Effector CD8-positive, alpha-beta T cell (primary cell): ENCODE measurements at places on chromosomes 16 and 17.

- no peak for DNase-seq
Measured at GRCh38 chr17:40363111-40363827, 1.3 kb downstream of the GJD3 start.

DNA sequence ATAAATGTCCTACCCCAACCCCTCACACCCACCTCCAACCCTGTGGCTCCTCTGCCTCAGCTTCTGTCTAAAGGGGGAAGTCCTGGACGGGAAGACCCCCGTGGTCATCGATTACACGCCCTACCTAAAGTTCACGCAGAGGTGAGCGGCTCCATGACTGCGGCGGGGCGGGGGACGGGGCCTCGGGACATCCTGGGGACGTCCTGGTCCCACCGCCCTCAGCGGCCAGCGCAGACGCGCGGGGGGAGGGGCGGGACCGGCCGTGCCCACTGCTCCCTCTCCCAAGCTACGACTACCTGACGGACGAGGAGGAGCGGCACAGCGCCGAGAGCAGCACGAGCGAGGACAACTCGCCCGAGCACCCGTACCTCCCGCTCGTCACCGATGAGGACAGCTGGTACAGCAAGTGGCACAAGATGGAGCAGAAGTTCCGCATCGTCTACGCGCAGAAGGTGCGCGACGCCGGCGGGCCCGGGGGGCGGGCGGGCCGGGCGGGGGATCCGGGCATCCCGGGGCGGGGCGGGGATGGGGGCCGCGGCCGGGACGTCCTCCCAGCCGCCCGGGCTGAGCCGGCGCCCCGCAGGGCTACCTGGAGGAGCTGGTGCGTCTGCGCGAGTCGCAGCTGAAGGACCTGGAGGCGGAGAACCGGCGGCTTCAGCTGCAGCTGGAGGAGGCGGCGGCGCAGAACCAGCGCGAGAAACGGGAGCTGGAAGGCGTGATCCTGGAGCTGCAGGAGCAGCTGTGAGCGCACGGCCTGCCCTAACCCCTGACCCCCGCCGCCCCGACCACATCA is 6.7 kb downstream of the RUNDC3A start:
- no peak for DNase-seq

- DNase-seq, result no peak
Measured at GRCh38 chr16:70250748-70251628, 752 bp downstream of the EXOSC6 start.

DNA sequence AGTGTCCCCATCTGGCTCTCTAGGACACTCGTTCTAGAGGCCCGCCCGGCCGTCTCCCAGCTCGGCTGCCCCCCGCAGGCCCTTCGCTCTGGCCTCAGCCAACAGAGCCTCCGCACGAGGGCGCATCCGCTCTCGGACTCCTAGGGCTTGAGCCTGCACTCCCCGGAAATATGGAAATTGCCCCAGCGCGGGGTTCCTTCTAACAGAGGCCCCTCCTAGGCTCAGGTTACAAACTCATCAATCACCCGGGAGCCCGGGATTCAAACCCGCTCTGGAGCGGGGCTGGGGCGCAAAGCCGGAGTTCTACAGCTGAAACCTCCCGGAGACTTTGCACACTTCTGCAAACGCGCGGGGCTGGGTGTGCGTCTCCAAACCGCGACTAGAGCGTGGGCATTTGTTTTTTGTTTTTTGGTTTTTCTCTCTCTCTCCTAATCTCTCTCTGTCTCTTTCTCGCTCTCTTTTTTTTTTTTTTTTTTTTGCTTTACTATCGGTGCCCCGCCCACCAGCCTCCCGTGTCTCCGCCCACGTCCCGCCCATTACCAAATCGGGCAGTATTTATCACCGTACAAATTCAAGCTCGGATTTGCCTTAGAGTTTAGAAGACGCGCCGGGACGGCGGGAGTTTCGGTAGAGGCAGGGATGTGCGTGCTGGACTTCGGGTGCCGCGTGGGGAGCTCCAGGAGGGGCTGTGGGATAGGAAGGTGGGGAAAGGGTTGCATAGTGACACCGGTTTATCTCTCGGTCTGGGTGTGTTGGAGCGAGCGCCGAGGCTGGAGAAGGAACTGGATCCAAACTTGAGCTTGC is 2.4 kb upstream of the FOXL1 start:
- no peak for DNase-seq

- no peak for DNase-seq
Measured at GRCh38 chr17:69228018-69228417, 606 bp downstream of the ABCA10 start.

DNA sequence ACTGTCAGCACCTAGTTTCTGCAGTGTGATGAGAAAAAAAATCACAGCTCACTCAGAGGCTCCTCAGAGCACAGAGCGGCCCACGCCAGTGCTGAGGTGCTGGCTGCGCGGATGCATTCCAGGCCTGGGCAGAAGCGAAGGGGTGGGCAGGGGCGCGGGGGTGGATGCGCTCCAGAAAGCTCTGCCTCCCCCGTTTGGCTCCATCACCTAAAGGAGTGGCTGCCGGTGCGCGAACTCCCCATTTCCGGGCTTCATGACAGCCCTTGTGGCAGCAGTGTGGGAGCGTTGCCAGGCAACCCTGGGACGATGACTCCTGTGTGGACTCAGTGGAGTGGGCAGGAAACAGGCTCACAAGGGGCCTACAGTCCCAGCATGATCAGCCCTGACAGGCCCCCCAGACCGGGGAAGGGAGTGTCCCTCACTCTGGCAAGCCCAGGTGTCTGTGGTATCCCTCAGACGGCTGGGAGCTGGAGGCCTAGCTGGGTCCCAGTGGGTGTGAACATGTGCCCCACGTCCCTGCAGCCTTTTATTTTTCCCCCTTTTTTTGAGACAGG is 32.8 kb upstream of the NUDT16L1 start:
- peak; percentile 66 for DNase-seq

- DNase-seq, result peak; percentile 79
Measured at GRCh38 chr17:82320956-82321927, 3.8 kb upstream of the CD7 start.

DNA sequence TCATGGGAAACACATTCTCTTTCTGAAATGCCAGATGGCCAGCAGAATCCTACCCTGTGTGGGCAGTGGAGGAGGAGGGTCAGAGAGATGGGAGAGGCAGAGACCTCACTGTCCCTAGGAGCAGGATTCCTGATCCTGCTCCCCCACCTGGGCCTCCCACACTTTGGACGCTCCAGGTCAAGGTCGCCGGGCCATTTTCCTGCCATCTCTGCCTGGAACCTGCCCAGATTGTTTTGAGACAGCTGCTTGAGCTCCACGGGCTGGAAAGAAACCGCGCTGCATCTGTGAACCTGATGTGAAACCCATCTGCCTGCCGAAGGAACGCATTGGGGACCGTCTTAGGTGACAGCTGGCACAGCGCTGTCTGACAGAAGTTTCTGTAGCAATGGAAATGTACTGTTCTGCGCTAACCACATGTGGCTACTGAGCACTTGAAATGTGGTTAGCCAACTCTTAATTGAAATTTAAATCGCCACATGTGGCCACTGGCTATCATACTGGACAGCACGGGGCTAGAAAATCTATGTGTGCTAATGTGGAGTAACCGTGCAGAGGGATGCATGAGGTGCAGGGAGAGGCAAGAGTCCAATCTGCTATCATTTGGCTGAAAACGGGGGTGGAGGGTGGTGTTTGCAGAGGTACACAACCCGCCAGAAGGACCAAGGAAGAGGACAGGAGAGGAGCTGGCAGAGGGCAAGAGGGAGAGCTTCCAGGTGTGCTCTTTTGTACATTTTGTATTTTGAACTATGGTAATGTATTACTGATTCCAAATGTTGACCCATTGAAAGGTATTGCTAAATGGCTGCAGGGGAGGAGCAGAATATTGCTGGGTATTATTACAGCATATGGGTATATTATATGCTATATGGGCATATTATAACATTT is 15.4 kb upstream of the NUBP1 start:
- no peak for DNase-seq

DNA sequence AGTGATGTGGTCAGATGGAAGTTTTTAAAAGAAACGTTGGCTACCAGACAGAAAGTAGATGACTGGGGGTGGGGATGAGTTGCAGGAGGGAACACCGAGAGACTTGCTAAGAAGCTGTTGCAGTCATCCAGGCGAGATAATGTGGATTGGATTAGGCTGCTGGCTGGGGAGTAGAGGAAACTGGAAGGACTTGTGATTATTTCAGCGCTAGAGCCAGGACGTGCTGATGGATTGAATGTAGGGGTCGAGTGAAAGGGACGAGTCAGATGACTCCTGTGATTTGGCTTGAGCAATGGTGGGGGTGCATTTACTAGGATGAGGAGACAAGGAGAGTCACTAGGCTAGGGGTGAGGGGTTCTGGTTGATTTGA is 88.5 kb downstream of the CLEC16A start:
- no peak for DNase-seq

- DNase-seq, result no peak
Measured at GRCh38 chr16:11315510-11315909, 29.7 kb upstream of the RMI2 start.

DNA sequence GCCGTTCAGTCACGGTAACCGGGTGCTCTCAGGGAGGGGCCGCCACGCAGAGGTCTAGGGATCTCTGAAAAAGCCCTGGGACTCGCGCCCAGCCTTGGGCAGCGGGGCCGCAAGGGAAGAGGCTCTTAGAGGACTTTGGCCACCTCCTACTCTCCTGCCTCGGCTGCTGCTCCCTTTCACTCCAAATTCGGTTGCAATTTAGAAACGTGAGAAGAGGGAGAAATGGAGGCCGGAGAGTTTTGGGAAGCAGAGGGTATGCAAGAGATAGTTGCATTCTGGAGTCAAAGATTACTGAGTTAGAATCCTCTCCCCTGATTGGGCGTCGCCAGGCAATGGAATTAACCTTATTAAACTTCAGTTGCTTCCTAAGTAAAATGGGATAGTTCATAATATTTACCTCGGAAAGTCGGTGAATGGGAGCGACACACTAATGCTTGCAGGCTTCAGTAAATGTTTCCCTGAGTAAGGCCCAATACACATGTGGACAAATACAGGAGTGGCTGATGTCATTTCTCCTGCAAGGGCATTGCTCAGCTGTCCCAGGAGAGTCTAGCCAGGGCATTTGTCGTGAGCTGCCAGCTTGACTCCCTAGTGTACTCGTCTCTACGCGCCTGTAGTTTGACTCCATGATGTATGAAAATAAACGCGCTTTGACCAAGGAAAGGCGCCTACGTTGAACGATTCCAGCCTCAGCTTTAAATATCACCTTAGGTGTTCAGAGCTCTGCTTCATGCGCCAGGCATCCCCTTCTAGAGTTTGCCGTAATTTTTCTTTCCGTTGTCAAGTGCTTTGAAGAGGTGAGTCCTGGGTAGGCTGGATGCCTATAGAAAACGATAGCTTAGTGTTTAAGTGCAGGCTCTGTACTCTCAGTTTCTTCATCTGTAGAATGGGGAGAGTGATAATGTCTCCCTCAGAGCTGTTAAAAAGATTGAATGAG is 667 bp downstream of the OGFOD1 start:
- no peak for DNase-seq

GRCh38 chr16:70393662-70394061 is 45.2 kb downstream of the ST3GAL2 start:
- no peak for DNase-seq

DNA sequence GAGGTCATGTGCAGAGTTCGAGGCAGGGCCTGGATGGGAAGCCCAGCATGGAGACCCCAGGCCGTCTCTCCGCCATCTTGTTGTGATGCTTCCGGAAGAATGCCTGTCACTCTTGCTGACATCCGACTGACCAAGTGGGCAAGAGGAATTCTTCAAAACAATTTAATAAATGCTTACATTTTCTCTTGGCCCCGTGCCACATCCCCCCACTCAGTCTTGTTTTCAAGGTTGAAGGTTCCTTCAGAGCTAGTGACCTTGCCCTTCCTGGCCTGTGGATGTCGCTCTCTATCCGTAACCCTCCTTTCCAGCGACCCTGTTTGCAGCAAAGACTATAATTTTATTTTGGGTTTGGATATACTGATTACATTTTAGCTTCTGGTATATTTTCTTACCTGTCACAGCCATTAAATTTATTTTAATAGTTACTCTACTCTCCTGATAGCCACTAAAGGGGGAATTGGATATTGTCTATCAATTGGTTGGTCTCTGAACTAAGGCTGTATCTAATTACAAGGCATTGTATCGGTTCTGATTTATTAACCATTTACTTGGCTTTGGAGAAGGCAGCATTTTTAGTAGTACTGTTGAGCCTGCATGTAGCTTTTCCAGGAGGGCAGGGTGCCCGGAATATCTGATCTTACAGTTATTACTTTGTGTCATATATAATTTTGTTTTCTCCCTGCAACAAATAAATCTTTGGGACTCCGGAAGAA is 264.5 kb downstream of the WWOX start:
- DNase-seq, result no peak

DNA sequence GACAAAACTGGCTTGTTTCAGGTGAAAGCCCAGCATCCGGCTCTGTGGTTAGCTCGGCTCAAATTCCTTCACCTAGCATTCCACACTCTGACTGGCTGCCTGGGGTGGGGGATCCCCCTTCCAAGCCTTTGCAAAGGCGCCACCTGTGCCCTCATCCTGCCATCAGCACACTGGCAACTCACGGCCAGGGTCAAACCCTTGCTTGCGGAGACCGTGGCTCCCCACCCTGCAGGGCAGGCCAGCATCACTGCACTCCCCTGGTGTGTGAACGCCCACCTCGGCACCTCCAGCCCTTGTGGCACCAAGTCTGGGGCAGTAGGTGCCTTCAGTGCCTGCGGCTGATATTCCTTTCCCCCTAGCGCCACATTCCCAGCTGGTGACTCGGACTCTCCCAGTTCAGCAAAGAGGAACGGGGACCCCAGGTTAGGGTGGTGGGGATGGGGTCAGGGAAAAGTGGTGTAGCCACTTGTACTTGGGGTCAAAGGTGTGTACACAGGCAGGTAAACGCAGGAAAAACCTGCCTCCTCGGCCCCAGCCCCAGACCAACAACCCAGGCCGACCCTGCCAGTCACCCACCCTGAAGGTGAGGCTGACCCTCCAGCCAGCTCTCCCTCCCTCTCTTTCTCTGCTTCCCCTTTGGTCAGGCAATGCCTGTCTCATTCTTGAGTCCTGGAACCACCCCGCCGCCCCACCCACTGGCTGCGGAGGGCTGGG is 1.1 kb downstream of the FLII start:
- DNase-seq, result no peak

- no peak for DNase-seq
Measured at GRCh38 chr16:12752159-12752558, 51.5 kb downstream of the CPPED1 start.

DNA sequence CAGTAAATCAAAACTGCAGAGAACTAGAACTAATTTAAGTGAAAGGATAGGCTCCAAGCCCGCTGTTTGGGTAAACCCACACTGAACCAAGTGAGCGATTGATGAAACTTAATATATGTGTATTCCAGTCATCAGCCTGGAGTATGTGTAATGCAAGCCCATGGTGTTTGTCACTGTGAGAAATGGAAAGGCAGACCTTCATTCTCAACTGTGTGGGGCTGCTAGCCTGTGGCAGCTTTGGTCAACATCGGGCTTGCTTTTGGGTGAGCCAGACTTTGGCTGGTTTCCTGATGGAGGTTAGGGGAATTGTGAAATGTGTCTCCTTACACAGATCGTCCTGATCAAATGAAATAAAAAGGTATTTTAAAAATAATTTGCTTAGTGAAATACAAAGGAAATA is 279.9 kb downstream of the IRX3 start:
- no peak for DNase-seq
